Stomach (tissue), 19 donors: ENCODE measurements at places on chromosomes 3 and 15. TPM values are rescaled to one million over a fixed set of nuclear protein-coding genes. Genes with fewer than 3 reads are reported as not detected.

DNA sequence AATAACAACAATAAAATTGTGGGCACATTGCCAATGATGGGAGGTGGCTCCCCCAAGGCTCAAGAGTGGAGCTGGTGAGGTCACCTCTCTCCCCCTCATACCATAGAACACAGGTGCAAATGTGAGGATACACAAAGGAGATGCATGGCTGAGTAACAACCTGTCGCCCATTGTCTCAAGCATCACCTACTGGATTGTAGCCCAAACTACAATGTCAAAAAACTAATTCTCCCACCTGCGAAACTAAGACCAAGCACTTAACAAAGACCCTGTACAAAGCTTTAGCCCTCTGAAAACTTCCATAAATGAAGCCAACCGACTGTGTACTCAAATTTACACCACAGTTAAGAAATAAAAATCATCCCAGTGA, 50.4 kb upstream of the IGSF11 start:
- no peak overlapping the region for H3K27ac ChIP-seq
- H3K4me3 ChIP-seq: no peak overlapping the region
- no peak for DNase-seq
- H3K27me3 ChIP-seq: no peaks in the 10 kb centered on the region
- no peaks in the 10 kb centered on the region for H3K4me1 ChIP-seq

GRCh38 chr3:14389166-14389606, 13.2 kb upstream of the SLC6A6 start:
- H3K4me1 ChIP-seq: no peaks in the 10 kb centered on the region
- H3K4me3 ChIP-seq: no peak overlapping the region
- no peaks in the 10 kb centered on the region for H3K36me3 ChIP-seq
- no peak for DNase-seq
- no peaks in the 10 kb centered on the region for H3K27me3 ChIP-seq

The KBTBD12 gene
- 0.75 TPM for polyA plus RNA-seq

The CTDSPL gene
- polyA plus RNA-seq: 28.3 TPM

DNA sequence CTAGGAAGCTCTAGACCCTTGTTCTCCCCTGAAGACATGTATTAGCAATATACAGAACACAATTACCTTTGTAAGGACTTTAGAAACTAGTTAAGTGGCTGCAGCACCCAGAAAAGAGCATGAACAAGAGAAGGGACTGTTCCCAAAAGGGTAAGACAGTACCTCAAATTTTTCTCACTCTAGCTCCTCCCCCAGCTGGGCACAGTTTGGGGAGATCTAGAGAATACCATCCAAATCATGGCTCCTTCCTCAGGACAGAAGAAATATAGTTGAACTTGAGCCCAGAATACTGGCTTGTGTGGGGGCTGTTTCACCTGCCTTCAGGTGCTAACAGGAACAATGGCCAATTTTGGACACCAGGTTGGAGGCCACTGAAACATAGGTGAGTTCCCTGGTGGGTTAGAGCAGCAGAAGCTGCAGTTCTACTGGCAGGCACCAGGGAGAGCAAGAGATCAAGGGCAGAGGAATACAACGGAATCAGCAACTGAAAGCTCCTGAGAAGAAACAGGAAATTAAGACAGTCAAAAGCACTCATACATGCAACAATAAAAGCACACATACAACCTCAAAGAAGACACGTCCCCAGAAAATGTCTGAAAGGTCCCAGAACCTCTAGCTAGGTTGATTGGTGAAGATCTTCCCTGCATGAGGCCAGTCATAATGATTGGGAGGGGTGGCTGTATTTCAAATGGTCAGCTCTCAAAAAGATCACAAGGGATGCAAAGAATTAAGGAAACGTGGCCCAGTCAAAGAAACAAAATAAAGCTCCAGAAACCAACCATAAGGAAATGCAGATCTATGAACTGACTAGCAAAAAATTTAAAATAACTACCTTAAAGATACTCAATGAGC, 104.9 kb upstream of the ASB14 start:
- H3K27ac ChIP-seq: no peak overlapping the region
- no peaks in the 10 kb centered on the region for H3K4me1 ChIP-seq
- H3K4me3 ChIP-seq: no peak overlapping the region
- H3K27me3 ChIP-seq: no peaks in the 10 kb centered on the region

DNA sequence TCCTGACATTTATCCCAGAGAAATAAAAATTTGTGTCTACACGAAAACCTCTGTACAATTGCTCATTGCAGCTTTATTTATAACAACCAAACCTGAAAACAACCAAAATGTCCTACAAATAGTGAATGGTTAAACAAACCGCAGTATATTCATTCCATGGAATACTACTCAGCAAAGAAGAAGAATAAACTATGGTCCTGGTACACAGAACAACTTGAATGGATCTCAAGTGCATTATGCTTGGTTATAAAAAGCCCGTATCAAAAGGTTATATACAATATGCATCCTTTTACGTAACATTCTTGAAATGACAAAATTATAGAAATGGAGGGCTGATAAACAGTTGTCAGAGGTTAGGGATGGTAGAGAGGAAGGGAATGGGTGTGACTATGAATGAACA, 3.7 kb downstream of the SEC22C start:
- no peaks in the 10 kb centered on the region for H3K27me3 ChIP-seq
- no peak overlapping the region for H3K27ac ChIP-seq
- H3K4me1 ChIP-seq: peaks cover 13% of the 10 kb centered on the region
- H3K4me3 ChIP-seq: no peak overlapping the region

- H3K27ac ChIP-seq: no peak overlapping the region
- no peak overlapping the region for H3K4me3 ChIP-seq
- no peaks in the 10 kb centered on the region for H3K4me1 ChIP-seq
- H3K36me3 ChIP-seq: peaks cover 15% of the 10 kb centered on the region
These were observed 13.2 kb upstream of the ATG7 start for GRCh38 chr3:11258958-11259357.

- H3K27ac ChIP-seq: no peak overlapping the region
- DNase-seq: no peak
- no peaks in the 10 kb centered on the region for H3K36me3 ChIP-seq
- no peak overlapping the region for H3K4me3 ChIP-seq
- H3K27me3 ChIP-seq: no peaks in the 10 kb centered on the region
These were observed 587.1 kb downstream of the ZNF385D start for GRCh38 chr3:21163956-21164355.

- H3K36me3 ChIP-seq: no peaks in the 10 kb centered on the region
- DNase-seq: no peak
- no peak overlapping the region for H3K4me3 ChIP-seq
- H3K27ac ChIP-seq: no peak overlapping the region
These were observed 46.5 kb downstream of the TP63 start for GRCh38 chr3:189677667-189678066.

DNA sequence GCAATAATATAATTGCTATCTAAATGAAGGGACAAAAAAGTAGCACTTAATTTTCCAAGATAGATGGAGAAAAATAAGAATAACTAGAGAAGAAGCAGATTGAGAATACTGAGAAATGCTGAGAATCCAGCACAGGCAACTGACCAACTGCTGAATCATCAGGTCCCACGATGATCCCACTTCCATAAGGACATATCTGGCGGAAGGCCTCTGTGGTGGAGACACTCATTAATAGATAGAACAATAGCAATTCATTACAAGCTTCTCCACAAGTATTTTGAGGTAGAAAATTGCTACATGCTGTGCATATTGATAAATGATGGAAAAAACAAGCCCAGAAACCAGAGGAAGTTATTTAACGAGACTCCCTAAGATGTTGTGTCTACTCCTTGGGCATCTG, 105.9 kb downstream of the DUT start:
- no peaks in the 10 kb centered on the region for H3K27me3 ChIP-seq
- DNase-seq: peak; percentile 46
- no peak overlapping the region for H3K27ac ChIP-seq
- no peak overlapping the region for H3K4me3 ChIP-seq
- no peaks in the 10 kb centered on the region for H3K4me1 ChIP-seq

The GOLGA6L4 gene
- polyA plus RNA-seq: 1.8 TPM
